ENCODE measurements at places on chromosomes 7 and 10. TPM values are rescaled to one million over a fixed set of nuclear protein-coding genes. Genes with fewer than 3 reads are reported as not detected.

DNA sequence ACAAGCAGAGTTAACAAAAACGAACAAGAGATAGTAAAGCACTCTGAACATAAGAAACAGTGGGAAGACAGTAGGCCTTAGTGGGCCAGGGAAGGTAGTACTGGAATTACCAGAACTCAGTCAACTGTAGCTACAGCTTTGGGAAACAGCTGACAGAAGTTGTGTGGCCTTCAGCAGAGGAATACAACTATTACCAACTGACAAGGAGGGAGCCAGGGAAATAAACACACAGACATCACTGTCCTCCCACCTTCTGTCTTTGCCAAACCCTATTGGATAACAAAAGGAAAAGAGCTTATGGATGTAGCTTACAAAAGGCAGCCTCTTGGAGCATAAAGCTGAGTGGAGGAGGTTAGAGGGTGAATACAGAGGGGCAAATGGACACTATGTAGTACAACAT is 15.4 kb downstream of the MICU1 start:
- H3K4me1 ChIP-seq: no peaks in the 10 kb centered on the region
- H3K27me3 ChIP-seq: no peaks in the 10 kb centered on the region
- H3K27ac ChIP-seq: no peak overlapping the region
- H3K4me3 ChIP-seq: no peak overlapping the region
- no peaks in the 10 kb centered on the region for H3K36me3 ChIP-seq
- no peak for DNase-seq

PON1 gene
- total RNA-seq: 0.66 TPM

DNAJC12 gene
- 49.8 TPM for total RNA-seq

GRCh38 chr10:119281581-119282071 is 74.3 kb downstream of the GRK5 start:
- H3K27ac ChIP-seq: no peak overlapping the region
- H3K36me3 ChIP-seq: no peaks in the 10 kb centered on the region
- H3K4me3 ChIP-seq: no peak overlapping the region

- DNase-seq: no peak
- no peaks in the 10 kb centered on the region for H3K4me1 ChIP-seq
- H3K27me3 ChIP-seq: no peaks in the 10 kb centered on the region
- no peak overlapping the region for H3K4me3 ChIP-seq
These were observed 415.8 kb upstream of the MKI67 start for GRCh38 chr10:128541926-128542475.

DNA sequence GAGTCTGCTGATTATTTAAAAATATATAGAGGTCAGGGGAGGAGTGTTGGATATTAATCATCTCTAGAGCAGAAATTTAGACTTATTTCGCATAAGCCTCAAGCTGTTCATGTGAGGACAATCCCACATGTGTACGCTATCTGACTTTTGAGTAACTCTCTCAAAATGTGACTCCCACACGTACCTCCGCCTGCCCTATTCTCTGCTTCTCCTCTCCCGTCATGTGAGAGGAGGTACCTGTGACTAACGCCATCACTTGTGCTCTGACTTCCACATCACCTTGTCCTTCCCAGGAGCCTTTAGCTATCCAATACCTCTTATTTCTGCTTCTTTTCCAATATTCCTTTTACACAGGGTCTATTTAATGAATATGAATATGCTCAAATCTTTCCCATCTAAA is 119.3 kb upstream of the CALCR start:
- H3K27me3 ChIP-seq: no peaks in the 10 kb centered on the region
- no peaks in the 10 kb centered on the region for H3K4me1 ChIP-seq
- H3K36me3 ChIP-seq: no peaks in the 10 kb centered on the region
- H3K4me3 ChIP-seq: no peak overlapping the region
- no peak overlapping the region for H3K27ac ChIP-seq
- no peak for DNase-seq

DNA sequence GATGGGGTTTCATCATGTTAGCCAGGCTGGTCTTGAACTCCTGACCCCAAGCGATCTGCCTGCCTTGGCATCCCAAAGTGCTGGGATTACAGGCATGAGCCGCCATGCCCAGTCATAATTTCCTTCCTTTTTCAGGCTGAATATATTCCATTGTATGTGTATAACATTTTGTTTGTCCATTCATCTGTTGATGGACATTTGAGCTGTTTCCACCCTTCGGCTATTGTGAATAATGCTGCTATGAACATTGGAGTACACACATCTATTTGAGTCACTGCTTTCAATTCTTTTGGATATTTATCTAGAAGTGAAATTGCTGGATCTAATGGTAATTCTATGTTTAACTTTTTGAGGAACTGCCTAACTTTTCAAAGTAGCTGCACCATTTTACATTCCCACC is 34.6 kb downstream of the TLX1 start:
- no peak overlapping the region for H3K4me3 ChIP-seq
- no peak overlapping the region for H3K27ac ChIP-seq
- H3K4me1 ChIP-seq: no peaks in the 10 kb centered on the region
- H3K36me3 ChIP-seq: no peaks in the 10 kb centered on the region
- peaks cover 4% of the 10 kb centered on the region for H3K27me3 ChIP-seq

DNA sequence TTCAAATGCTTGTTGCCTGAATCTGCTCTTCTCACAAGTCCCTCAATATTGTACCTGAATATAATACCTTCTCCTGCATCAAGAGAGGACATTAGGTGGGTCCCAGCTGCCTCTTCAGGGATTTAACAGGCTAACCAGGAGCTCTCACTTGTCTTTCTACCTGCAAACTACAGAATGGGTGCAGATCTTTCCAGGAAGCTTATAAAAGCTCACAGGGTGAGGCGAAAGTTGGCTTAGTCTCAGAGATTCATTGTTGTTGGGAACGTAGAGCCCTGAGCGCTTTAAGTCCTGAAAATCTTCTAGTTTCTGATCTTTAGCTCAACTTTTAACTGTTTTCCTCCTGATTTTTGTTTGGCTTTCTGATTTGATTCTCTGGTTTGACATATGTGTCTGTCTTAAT is 25.0 kb downstream of the PLAU start:
- DNase-seq: no peak
- H3K27me3 ChIP-seq: no peaks in the 10 kb centered on the region
- no peaks in the 10 kb centered on the region for H3K4me1 ChIP-seq
- H3K4me3 ChIP-seq: no peak overlapping the region
- H3K36me3 ChIP-seq: no peaks in the 10 kb centered on the region

DNA sequence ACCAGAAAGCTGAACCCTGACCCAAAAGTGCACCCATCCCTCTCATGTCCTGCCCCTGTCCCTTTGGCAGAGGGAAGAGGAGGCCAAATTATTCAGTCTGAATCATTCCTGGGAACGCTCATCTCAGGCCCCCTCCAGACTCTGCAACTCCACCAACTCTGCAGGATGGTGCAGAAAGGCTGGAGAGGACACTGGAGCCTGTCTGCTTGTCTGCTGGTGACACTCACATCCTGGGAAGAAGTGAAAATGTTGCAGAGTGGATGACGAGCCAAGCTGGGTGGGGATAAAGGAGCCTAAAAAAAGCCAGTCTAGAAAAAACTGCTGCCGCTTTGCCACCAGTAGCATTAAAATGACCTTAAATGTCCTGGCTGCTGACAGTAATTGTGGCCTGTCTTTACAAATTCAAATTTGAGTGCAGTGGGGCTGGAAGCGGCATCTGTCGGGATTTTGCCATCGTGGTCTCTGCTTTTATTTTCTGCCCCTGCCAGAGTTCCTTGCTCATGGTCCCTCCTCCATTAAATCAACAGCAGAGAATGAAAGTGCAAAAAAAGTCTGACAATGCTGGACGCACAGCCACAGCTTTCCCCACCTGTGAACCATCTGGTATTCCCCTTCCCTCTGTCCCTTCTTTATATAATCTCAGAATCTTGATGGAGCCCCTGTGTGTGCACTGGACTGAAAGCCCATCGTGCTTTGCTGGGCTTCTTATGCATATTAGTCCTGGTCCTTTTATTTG is 63.9 kb downstream of the STK17A start:
- H3K4me1 ChIP-seq: peaks cover 10% of the 10 kb centered on the region
- H3K27ac ChIP-seq: peak overlapping the region; percentile 92
- no peak overlapping the region for H3K4me3 ChIP-seq
- H3K27me3 ChIP-seq: no peaks in the 10 kb centered on the region

- H3K27ac ChIP-seq: no peak overlapping the region
- H3K4me3 ChIP-seq: no peak overlapping the region
- H3K4me1 ChIP-seq: no peaks in the 10 kb centered on the region
- H3K36me3 ChIP-seq: no peaks in the 10 kb centered on the region
- peaks cover 4% of the 10 kb centered on the region for H3K27me3 ChIP-seq
These were observed 112.4 kb downstream of the HTR5A start for GRCh38 chr7:155182406-155182970.

DNA sequence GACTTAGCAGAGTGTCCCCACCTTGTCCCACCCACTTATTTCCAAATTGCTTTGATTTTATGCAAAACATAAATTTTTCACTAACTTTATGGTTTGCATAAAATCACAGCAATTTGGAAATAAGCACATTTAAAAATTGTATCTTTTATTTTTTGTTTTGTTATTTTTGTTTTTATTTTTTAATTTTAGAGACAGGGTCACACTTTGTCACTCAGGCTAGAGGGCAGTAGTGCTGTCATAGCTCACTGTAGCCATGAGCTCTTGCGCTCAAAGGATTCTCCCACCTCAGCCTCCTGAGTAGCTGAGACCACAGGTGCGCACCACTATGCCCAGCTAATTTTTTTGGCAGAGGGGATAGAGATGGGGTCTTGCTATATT is 43.2 kb downstream of the APBB1IP start:
- no peak overlapping the region for H3K27ac ChIP-seq
- DNase-seq: no peak

ANTXRL gene
- 0.15 TPM for total RNA-seq

- no peaks in the 10 kb centered on the region for H3K27me3 ChIP-seq
- DNase-seq: no peak
- H3K4me3 ChIP-seq: no peak overlapping the region
- no peaks in the 10 kb centered on the region for H3K4me1 ChIP-seq
- peak overlapping the region; percentile 72 for H3K27ac ChIP-seq
- no peaks in the 10 kb centered on the region for H3K36me3 ChIP-seq
These were observed 27.6 kb downstream of the COBL start for GRCh38 chr7:51288896-51289622.

LAMB1 gene
- 115 TPM for total RNA-seq

CHAT gene
- not detected for total RNA-seq

DNA sequence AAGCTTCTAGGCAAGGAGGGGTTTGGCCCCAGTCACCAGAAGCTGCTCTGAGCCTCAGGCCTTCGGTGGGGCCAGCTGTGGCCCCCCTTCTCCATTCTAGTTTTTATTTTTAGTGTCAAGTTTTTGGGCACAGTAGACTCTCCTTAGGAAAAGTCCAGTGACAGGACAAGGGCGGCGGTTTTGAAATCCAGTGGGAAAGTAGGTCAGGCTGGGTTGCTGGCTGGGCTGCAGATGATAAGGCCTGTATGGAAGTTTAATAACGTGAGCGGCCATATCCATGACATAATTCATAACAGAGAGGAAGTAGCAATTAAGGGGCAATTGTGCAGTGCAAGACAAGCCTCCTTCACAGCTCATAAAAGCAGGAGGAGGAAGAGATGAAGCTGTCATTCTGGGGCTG is 87.1 kb upstream of the ZNF716 start:
- no peaks in the 10 kb centered on the region for H3K27me3 ChIP-seq
- H3K4me1 ChIP-seq: no peaks in the 10 kb centered on the region
- H3K27ac ChIP-seq: no peak overlapping the region
- H3K36me3 ChIP-seq: no peaks in the 10 kb centered on the region

DNA sequence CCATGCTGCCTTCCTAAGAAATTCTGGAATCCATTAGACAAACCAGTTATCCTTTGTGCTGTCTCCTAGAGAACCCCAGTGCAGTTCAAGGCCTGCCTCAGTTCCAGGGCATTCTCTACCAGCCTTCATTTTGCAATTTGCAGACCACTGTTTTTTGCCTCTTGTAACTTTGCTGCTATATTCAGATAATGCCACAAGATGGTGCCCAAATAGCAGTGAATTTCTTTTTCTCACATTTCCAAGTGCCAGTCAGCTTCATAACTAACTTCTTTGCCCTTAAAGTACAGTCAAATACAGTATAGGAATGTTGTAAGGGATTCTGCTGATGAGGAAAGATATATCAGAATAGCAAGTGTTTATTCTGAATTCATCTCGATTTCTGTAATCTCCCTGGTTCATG is 25.2 kb downstream of the LOXL4 start:
- no peak overlapping the region for H3K4me3 ChIP-seq
- no peaks in the 10 kb centered on the region for H3K4me1 ChIP-seq
- H3K27me3 ChIP-seq: no peaks in the 10 kb centered on the region
- H3K36me3 ChIP-seq: no peaks in the 10 kb centered on the region

All from breast epithelium (tissue), 4 donors.